ENCODE measurements at places on chromosomes 2 and 18.

DNA sequence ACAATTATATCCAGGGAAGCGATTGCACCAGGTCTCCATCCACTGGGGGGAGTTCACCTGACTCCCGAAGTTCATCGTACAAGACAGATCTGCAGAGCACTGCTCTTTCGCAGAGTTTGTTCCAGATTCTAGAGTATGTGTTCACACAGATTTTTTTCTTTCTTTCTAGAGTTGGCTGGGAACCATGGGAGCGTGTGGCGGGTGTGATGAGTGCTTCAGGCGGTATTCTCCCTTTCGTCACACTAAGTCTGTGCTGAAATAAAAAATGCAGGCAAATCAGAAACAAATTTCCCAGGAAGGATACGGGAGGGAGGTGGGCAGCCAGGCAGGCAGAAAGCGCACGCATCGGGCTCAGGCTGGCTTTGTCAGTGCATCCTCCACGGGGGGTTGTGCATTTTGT is 129.8 kb upstream of the SOX11 start:
- DNase-seq: no peak

GRCh38 chr2:168889635-168890005 is 610 bp downstream of the SPC25 start:
- no peak for DNase-seq

- no peak for DNase-seq
These were observed 12.1 kb upstream of the TTN start for GRCh38 chr2:178819147-178819875.

DNA sequence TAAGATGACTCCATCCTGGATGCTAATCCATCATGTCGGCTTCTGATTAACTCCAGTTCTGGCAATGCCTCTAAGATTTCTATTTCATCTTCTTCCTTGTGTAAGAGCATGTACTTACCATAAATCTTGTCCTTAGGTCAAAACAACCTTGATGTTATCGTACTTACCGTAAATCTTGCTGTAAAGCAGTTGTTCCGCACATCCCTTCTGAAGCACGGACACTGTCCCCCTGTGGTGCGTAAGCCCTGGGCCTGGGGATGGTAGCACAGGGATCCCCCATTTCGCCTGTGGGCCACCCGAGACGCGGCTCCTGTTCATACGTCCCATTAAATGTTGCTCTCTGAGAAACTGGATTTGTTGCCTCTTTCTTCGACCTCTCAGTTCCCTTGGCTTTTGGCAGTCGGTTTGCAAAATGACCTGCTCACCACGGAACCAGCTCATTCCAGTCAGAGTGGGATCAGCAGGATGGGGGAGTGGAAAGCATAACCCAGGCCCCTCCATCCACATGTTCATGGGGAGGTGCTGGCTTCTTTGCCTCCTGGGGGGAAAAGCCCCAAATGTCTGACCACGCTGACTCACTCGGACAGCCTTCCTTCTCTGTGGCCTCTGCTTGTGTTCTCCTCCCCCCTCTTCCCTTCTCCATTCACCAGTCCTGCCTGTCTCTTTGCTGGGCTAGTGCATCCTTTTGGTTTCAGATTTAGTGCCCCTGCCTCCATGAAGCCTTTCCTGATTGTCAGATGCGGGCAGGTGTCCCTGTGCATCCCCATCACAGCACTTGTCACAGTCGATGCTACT is 49.9 kb downstream of the RAB31 start:
- DNase-seq: no peak
